ENCODE measurements at places on chromosomes 13 and 19.
A peak's percentile ranks its signal among the peaks of the same experiment; 100 is the strongest.

GRCh38 chr19:11176466-11177193 lies 20.7 kb downstream of the KANK2 start:
- no peak for DNase-seq

- DNase-seq: no peak
These were observed 6.4 kb downstream of the LGALS4 start for GRCh38 chr19:38806371-38806770.

DNA sequence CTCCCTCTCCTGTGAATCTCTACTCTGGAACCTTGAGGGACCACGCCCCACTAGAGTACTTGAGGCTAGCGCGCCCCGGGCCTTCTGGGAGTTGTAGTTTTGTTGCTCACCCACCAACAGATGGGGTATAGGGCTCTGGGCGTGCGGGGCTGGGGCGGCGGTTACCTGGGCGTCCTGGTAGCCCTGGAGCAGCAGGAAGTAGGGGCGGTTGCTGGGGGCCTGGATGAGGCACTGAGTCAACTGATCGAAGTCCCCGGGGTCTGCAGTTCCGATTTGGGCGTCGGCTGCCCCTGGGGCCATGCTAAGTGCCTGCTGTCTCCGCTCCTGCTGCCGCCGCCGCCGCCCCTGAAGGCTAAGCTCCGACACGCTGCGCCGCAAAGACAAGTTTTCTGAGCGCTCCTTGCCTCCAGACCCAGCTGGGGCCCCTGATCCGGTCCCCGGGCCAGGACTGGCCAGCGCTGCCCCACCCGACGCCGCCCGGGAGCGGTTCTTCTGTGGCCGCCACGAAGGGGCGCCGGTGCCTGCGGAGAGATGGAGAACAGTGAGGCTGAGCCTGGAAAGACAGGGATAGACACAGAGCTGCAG lies 5.3 kb downstream of the RASIP1 start:
- DNase-seq: no peak

- DNase-seq: no peak
These were observed 2.9 kb upstream of the IRS2 start for GRCh38 chr13:109789262-109789661.

GRCh38 chr19:33865306-33865705 lies 68.6 kb downstream of the KCTD15 start:
- DNase-seq: no peak

DNA sequence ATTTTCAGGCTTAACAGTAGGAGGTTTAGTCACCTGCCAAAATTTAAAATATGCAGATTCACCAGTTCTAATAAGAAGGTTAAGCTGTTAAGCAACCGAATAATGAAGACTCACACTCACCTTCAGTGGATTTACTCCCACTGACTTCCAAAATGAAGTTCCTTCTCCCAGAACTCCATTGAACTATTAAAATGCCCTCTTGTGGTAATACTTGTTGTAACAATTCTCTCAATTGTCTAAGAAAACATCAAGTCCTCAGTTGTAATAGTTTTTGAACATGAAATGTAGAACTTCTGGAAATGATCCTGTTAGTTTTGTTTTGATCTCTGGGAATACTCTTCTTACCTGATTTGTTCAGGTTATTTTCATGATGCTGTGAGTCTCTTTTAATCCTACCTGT lies 522.0 kb upstream of the ATXN8OS start:
- no peak for DNase-seq

DNA sequence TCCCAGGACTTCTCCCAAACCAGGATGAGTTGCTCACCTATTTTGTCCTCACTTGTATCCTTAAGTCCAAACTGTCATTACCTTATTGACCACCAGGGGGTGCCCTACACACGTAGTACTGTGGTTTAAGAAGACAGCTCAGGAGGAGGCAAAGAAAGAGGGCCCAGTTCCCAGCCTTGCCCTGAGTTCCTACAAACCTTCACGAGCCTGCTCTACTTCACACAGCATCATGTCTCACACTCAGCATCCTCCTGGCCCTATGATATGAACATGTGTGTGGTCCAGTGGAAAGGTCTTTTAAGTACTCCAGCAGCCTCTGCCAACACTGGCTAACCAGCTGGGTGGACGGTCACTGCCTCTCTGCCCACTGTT lies 8.1 kb upstream of the ZNF784 start:
- DNase-seq: peak; percentile 97

All from fibroblast of villous mesenchyme (primary cell).